ENCODE measurements at places on chromosomes 12 and 14.

DNA sequence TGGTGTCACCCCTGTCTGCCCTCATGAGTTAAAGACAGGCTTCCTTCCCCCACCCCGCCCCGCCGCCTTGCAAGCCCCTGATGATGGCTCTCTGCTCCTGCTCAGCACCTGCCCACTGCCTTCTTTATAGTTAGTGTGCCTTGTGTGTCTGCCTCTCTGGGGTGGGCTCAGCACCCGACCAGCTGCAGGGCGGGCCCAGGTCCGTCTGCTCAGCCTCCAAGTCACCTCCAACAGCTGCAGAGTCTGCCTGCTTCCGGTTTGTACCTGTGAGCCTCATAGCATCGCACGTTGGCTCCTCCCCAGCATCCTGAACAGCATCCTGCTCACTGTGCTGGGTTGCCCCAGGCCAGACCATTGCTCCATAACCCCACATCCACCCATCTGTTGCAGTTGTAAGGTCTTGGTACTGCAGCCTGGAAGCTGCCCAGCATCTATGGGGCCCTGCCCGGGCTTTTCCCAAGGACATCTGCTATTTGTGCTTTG, 3.5 kb downstream of the TGFB3 start:
- peak; percentile 32 for DNase-seq

- peak; percentile 67 for DNase-seq
Observed at GRCh38 chr12:96241846-96242256, 47.7 kb downstream of the ELK3 start.

GRCh38 chr14:37594971-37595808, at the start of the genes FOXA1 and TTC6:
Gene FOXA1 (minus strand): TSS chr14:37595249. CDS start chr14:37594972, 277 bp downstream.
Gene TTC6 (plus strand): TSS chr14:37595629. CDS start chr14:37622065, 26,436 bp downstream.
- no peak for DNase-seq

GRCh38 chr12:46065412-46066166, 75.2 kb upstream of the SCAF11 start:
- DNase-seq = no peak

- no peak for DNase-seq
Observed at GRCh38 chr12:63276537-63277365, 125.8 kb upstream of the AVPR1A start.

DNA sequence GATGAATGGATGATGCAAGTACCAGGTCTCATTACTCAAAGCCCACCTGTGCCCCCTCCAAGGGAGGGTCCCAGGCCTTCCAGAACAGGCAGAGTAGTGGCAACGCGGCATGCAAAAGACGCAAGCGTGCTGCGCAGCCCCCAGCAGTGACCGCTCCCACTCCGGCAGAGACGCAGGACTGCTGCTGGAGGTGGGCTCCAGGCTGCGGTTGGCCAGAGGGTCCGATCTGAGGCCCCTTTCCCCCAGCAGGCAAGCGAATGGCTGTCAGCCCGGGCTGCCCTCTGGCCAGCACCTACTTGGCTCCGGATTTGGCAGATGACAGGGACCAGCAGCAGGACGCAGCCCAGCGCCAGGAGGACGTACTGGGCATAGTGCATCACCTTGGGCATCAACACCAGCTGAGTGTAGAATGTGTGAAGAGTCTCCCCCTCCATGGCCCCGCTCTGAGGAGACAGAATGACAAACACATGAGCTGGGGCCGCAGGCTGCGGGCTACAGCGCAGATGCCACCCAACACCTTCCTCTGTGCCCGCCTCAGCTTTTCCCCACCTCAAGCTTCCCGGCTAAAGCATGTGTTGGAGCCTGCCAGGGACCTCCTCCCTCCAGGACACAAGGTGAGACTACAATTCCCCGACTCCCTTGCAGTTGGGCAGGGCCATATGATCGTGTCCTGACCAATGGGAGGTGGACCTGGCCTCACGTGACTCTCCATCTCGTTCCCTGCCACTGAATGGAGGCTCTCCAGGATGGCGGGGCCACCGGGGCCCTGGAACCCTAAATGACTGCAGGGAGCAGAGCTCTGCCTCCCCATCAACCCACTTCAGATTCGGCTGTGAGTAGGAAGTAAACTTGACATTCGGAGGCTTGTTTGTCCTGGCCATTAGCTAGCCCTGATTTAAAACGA, 77.4 kb downstream of the SCARB1 start:
- no peak for DNase-seq

DNA sequence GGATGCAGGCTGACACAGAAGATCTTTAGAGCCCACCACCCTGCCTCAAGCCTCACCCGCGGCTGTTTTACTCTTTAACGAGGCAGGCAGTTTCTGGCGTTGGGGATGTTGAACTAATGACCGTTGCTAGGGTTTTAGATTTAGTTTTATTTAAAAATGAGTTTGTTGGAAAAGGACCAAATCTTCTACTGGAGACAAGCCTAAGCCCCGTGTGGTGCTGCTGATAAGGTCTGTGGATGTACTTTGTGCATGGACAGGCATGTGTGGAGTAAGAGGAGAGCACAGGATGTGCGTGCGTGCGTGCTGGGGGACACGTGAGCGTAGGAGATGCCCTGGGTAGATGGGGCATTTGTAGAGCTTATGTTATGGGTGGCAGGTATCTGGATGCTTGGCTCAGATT, 5.7 kb downstream of the NTF3 start:
- no peak for DNase-seq

GRCh38 chr12:13387101-13387500, 190.6 kb downstream of the EMP1 start:
- no peak for DNase-seq

Data from activated gamma-delta T cell treated with Interleukin-2 at 50 U/mL for 16 hours (primary cell).